Brain pericyte (primary cell): ENCODE measurements at places on chromosomes 7 and 10.

- no peak for DNase-seq
Measured at GRCh38 chr7:55818686-55819085, 43.9 kb downstream of the SEPTIN14 start.

- no peak for DNase-seq
Measured at GRCh38 chr10:97267671-97268070, 24.8 kb downstream of the ARHGAP19 start.

DNA sequence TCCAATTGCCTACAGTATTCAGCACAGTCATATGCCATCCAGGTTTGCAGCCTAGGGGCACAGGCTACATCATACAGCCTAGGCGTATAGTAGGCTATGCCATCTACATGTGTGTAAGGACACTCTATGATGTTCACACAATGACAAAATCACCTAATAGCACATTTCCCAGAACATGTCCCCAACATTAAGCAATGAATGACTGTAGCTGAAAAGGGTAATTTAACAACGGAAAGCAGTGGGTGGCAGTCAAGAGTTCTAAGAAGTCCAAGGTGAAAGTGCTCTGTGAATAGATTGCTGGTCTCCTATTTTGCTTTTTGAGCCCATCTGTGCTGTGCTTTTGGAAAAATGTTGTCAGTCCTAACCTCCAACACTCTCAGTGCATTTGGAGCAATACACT, 162.6 kb downstream of the KLF6 start:
- no peak for DNase-seq

DNA sequence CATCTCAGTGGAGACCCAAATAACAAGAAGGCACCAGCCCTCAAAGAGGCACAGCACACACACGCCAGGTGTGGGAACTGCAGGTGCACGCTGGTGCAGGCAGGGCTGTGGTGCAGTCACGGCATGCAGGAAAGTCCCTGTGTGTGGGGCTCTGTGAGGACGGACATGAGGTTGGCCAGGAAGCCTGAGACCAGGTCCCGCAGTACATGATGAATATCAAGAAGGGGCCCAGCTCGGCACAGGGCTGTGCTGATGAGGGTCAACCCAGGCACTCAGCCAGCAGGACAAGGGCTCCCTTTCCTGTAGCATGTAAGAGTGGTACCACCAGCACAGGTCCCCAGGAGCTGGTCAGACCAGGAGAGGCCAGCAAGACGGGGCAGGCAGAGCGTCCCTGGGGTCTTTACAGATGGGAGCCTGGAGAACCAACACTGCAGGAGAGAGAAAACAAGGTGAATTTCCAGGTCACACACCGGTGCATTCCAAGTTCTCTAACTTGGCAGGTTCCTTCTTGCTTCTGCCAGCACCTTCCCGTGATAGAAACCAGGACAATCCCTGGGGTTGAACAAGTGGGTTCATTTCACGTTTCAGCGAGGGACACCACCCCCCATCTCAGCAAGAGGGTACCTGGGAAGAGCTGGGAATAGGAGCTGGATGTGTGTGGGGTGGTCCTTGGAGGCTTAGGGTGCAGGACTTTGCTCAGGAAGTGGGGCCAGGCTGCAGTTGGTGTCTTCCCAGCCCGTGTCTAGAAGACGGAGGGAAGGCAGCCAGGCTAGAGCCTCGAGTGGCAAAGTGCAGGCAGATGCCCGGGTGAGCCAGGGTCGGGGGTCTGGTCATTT, 244.8 kb upstream of the TCERG1L start:
- no peak for DNase-seq

DNA sequence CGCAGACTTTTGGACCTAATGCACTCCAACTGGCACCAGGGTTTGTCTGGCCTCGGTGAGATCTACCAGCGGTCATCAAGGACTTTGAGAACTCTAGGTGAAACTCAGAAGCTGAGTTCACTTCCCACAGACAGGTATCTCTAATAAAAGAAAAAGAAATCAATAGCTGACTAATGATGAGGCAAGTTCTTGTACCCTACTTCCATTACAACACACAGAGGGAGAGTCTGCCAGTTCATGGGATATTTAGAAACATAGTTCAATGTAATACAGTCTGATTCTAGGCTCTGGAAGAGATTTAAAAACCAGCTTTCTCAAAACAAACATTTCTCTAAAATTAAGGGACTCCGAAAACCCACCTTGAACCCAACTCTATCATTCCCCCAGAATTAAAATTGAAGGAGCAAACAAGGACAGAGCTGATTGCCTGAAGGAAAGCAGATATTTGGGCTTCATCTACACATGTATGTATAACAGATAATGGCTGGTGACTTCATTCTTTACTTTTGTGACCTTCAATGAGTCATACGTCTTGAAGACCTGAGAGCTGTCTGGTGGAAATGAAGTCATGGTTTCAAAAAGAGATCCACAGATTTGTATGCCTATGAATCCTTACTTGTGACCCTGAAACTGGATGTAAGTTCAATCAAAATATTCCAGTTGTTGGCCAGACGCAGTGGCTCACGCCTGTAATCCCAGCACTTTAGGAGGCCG, 2.7 kb upstream of the PNLIPRP1 start:
- no peak for DNase-seq

DNA sequence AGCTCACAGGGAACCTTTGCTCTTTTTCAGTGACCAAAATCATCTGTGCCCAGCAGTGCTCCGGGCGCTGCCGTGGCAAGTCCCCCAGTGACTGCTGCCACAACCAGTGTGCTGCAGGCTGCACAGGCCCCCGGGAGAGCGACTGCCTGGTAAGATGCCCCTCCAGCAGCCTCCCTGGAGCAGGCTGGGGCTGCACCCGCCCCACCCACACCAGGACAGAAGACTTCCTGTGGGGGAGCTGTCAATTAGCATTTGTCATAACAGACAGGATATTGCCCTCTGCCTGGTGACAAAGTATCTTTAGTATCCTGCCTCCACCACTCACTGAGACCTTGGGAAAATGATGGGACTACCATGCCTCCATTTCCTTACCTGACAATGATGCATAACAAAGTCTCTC, 133.7 kb downstream of the EGFR start:
- DNase-seq: no peak
